ENCODE measurements at places on chromosomes 4 and X.

DNA sequence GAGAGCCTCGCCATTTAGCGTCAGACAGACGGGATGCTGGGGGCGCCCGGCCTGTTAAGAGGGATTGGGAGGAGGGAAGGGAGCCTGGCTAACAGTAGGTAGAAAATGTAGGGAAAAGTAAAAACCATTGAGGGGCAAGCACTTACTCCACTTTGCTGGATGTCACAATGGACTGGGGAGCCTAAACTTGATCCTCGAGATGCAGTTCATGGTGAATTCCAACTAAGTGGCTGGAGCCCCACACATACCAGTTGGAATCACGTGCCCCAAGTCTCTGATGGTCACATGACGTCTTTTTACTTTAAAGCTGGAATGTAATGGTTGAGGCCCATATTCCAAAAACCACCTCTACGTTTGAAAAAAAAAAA lies 1.5 kb downstream of the PLS3 start:
- no peak for DNase-seq

DNA sequence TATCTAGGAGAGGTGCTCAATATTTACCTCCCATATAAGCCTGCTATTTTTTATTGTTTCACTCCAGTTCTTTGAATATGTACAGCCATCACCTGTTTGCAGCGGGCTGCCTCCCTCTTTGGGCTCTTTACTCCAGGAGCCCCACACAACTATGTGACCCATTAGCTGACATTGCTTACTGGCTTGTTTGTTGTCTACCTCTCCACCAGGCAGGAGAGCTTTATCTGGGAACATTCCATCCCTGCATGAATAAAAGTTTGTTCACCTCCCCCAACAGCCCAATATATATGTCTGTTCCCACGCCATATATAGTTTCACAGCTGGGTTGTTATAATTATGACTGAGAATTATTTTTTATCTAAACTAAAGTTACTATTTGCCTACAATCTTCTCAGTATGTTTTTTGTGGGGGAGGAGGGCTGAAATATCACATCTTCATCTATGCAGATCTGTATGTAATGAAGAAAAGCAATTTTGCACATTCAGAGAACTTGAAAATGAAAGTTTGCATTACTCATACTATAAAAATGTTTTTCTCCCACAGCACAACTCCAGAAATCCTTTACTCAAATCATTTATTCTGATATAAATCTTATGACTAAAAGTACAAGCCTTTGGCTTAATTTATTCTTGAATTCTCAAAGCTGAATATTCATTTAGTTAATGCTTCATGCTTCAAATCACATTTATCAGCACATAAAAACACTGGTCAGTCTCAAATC lies 61.2 kb upstream of the DAPP1 start:
- no peak for DNase-seq

GRCh38 chr4:66034262-66034661 lies 364.0 kb upstream of the EPHA5 start:
- no peak for DNase-seq

DNA sequence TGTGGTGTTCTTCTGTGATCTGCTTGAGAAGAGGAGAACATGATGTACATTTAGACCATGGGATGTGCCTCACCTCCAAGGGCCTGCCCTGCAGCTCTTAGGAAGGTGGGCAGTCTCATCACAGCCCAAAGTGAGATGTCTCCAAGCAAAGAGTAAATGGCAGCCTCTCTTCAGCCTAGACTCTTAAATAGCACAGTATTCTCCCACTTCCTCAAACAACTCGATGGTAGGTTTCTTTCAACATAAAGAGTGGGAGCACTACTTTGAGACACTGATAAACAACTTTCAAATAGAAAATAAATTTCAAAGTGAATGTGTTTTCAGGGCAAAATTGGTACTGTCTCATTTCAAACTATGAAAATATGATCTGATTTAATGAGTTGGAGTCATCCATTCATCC lies 35.2 kb downstream of the EDNRA start:
- no peak for DNase-seq

DNA sequence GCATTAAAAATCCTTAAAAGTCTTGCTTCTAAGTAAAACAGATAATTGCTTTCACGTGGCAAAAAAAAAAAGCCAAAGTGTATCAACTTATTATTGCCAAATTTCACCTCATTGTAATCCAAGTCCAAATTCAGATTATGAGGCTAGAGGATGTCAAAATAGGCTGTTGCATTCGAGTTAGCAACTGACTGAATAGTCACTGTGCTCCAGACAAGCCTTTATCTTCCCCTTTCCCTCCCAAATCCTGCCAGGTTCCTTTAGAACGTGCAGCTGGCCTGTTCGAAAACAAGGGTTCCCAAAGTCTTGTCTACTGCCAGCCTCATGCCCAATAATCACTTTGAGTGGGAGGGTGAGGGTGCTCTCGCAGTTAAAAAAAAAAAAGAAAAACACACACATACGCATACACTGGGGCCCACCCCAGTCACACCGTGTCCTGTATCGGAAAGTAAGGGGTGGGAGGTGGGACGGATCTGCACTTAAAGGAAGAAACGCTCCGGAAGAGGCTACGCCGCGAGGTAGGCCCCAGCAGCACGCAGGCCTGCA lies 603 bp downstream of the MAD2L1 start:
- DNase-seq = no peak

- no peak for DNase-seq
These were observed 8.1 kb downstream of the RIPPLY1 start for GRCh38 chrX:106894978-106895452.

- DNase-seq = no peak
These were observed 35.2 kb upstream of the F9 start for GRCh38 chrX:139495324-139495723.

- no peak for DNase-seq
These were observed 68.0 kb downstream of the OPHN1 start for GRCh38 chrX:68365341-68365740.

DNA sequence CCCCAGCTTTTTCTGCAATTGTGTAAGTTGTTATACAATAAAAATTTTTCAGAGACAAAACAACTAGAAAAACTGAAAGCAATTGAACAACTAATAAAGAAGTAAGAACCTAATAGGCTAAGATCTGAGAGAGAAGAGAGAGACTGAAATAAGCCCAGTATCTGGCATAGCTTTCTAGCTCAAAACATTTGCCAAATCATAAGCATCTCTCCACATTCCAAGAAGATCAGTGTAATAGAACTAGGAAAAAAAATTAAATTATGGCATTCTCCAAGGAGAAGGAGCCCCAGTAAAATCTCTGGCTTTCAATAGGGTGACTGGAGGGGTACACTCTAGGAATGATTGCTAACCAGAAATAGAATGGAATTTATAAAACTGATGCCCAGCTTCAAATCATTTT lies 19.0 kb upstream of the PPP3CA start:
- DNase-seq = no peak

DNA sequence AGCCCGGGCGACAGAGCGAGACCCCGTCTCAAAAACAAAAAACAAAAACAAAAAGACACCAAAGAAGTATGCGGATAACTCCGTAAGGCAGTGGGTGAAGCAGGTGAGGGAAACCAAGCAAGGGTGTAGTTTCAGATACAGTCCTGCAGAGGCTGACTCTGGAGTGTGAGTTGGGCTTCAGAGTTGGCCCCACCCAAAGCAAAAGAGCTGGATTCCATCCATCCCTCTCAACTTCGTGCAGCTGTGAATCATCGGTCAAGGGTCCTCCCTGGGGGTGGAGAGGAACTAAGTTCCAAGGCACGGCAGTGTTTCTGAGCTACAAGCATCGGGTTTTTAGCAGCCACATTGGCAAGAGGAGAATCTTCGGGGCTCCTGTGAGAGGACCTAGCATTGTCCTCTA lies 43.9 kb upstream of the FAM9A start:
- no peak for DNase-seq

DNA sequence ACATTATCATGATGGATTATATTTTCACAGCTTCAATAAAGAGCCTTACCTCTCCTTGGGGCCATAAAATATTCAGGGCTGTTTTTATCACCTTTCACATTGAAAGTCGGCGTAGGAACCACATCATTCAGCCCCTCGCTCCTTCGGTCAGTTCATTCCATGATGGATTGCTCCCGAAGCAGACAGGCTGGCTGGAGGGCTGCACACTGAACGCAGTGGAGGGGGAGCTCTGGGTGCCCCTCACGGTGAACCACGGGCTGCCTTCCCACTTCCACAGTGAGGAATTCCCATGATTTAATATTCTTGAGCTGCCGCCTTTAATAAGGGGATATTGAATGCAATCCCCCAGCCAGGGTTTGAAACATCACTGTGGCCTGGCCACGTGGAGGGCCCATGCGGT lies 16.0 kb downstream of the PPP2R2C start:
- DNase-seq = no peak

DNA sequence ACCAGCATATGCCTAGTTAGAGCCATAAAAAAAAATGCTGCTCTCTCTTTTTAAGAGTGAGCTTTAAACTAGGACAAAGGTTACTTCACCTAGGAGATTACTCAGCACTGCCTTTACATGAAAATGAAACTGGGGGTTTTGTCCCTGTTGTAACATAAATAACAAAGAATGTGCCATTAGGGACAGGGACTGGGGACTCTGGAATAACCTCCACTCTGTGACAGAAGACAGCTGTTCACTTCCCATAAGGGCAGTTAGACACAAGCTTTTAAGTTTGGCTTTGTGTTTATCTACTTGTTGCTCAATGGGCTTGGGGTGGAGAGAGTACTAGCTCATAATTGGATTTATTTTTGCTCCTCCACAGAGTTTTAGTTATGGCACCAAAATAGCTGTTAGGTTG lies 11.9 kb downstream of the ENPEP start:
- no peak for DNase-seq

- DNase-seq = no peak
These were observed 76.7 kb downstream of the FRMPD3 start for GRCh38 chrX:107526141-107526540.

GRCh38 chr4:31051565-31051964 lies 331.4 kb downstream of the PCDH7 start:
- no peak for DNase-seq

DNA sequence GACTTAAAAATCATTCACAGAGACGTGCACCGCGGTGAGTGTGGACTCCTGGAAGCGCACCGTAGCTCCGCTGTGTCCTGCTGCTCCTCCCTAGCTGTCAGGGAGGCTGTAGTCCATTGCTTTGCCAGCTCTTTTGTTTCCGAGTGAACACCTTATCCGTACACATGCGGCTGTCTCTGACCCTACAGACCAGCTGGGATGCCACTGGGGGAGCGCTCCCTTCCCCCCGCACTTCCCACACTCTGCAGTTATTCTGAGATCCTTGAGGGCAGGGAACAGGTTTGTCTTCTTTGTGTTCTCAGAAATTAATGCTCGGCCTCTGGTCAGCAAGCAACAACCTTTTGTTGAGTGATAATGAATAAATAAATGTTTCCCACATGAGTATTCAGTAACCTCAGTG lies 33.7 kb upstream of the MSANTD1 start:
- DNase-seq = no peak

DNA sequence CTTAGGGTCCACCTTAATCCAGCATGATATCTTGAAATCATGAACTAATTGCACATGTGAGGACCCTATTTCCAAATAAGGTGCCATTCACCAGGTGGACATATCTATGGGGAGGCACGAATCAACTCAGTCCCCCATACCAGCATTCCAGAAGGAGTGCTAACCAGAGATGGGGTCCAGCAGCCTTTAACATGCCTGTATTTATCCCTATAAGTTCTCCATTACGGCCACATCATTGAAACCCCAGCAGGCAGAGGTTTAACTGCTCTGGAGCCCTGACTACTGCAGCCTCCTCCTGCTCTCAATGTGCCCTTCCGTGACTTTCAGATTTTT lies 3.2 kb upstream of the ASMTL start:
- DNase-seq = no peak

DNA sequence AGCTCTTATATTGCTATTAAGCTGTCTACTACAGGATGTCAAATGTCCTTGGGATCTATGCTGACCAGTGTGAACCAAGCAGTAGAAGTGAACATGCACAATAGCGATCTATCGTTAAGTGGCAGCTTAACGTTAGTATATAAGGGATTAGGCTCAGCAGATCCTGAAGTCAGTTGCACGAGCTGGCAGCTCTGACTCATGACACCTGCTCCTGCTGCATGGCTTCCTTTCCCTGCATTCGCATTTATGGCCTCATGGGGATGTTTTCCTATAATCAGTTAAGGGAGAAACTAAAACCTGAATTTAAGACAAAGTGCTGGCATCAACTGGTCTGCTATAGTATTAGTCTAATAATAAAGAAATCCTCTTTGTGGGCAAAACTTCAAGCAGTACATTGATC lies 12.7 kb upstream of the MCUB start:
- DNase-seq = no peak

DNA sequence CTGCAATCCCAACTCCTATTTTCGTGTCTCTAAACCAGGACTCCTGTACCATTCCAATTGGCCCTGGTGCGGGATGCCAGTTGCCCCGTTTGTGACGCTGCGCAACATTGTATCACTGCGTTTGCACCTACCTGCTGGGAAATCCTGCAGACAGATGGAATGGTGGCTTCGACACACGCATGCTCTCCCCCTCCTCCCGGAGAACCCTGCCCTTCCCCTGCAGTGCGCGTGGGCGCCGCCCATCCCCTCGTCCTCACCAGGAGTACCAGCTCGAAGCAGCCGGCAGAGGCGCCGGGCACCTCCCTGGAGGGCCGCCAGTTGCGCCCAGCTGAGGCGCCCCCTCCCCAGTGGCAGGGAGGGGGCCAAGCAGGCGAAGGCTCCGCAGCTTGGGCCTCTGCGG lies 1.4 kb downstream of the DGKK start:
- no peak for DNase-seq

DNA sequence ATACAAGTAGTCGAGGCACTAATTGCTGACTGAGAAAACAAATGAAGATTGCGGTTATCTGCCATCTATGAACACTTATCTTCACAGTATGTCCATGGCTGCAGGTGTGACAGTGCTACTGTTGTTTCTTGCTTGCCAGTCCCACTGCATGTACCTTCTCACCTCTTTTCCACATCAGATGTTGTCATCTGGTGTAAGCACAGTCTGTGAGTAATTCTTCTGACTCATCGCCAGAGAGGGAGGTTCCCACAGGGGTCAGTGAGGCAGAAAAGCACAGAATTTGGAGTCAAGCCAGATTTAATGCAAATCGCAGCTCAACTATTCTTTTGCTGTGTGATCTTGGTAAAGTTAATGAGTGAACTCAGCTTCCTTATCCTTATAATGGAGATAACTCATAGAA lies 144.4 kb downstream of the GLRA2 start:
- DNase-seq = no peak

- no peak for DNase-seq
These were observed 54.7 kb downstream of the VSIG4 start for GRCh38 chrX:65985211-65985610.

- DNase-seq = no peak
These were observed 39.0 kb downstream of the SHROOM2 start for GRCh38 chrX:9825129-9825790.

All from activated CD4-positive, alpha-beta T cell treated with anti-CD3 and anti-CD28 coated beads, Interleukin-2, amount 50 U/mL, for 1 hour (primary cell).